ENCODE measurements at places on chromosomes 11 and 22.

GRCh38 chr11:62710001-62710345 is 2.5 kb downstream of the GNG3 start:
- DNase-seq = no peak

GRCh38 chr11:60870733-60871377 is 3.5 kb downstream of the ZP1 start:
- DNase-seq = no peak

DNA sequence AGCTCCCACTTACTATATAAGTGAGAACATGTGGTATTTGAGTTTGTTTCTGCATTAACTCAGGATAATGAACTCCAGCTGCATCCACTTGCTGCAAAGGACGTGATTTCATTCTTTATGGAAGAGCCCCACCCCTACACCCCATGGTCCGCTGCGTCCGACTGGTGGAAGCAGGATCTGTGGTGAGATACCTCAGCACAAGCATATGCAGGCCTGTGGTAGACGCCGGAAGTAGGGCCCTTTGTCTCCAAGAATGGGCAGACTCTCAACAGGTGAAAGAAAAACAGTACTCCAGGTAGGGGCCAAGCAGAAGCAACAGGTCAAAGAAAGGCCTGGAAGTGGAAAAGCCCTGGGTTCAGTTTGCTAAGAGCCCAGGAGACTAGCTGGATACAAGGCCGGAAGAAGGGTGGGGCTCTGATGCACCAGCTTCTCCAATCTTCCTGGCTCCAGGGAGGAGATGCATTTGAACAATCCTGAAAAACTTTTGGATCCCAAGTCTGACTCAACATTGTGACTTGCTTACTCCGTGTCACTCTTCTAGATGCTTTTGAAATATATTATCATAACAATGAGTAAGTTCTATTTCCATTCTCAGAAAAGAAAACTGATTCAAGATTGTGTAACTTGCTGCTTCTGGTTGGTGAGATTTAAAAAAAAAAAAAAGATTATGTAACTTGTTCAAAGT is 30.4 kb downstream of the NEAT1 start:
- no peak for DNase-seq

DNA sequence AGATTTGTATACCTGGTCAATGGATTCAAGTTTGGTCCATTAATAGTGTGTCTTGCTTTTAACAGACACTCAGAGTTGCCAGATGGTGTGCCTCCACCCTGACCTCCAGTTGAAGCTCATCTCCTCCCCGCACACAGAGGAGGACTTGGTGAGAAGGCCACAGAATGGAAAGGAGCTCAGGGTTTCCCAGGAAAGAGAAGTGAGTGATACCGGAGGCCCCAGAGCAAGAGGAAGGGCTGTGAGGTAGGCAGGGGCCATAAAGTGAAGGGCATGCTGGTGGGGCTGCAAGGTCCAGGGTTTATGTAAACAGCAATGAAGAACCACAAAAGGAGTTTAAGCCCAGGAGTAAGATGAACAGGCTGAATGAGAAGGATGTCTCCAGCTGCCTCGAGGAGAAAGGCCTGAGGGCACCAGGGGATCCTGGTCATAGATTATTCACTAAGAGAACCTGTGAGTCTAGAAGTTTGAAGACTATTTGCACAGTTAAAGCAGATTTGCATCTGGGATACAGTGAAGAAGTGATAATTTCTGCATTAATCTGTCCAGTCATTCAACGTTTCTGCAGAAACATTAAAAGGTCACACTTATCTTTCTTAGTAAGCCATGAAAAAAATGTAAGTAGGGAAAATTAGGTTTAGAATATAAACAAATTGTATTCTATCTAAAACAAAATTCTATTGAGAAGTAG is 67.5 kb upstream of the VPREB1 start:
- no peak for DNase-seq

DNA sequence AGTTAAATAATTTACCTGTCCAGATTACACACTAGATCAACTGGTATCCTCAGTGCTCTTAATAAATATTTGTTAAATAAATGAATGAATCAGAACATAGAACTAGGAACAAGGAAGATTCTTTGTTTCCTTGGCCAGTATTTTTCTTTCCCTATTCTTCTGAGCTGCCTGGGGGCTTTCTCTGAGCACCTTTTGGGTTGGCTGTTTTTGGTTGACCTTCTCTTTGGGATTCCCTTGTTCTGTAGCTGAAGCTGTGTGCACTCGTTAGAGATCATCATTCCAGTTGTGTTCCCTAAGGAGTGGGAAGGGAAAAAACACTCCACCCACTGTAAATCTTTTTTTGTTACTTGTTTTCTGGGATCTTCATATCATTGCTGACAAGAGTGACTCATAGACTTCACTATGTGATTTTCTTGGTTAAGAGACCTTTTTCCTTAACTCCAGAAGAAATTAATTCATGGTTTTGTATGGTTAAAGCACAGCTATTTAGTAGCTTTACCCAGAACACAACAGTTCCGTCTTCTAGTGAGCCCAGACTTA is 84.3 kb downstream of the STIM1 start:
- no peak for DNase-seq

DNA sequence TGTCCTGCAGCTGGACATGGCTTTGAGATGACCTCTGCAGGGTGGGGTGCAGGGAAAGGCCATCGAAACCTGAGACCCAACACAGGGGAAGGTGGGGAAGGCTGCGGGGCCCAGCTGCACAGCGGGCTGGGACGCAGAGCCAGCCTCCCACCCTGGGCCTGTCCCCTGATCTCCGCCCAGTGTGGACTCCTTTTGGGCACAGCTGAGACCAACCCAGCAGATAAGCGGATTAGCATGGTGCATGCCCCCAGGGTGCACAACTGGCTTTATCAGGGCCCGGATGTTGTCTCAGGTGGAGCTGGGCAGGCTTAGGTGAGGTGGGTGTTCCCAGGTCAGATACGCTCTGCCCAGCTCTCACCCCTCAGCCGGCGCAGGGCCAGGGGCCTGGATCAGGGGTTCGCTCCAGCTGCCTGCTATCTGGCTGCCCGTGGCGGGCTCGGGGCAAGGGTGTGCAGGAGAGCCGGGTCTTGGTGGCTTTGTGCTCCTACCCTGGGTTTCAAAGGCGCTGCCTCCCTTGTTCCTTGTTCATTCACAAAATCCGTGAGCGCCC is 28.1 kb upstream of the MUC5AC start:
- DNase-seq = no peak

DNA sequence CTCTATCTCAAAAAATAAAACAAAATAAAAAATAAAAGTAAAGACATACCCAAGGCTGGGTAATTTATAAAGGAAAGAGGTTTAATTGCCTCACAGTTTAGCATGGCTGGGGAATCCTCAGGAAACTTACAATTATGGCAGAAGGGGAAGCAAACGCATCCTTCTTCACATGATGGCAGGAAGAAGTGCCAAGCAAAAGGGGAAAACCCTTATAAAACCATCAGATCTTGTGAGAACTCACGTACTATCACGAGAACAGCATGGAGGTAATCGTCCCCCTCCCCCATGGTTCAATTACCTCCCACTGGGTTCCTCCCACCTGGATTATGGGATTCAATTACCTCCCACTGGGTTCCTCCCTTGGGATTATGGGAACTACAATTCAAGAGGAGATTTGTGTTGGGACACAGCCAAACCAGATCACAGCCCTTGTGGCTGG is 8.3 kb upstream of the SSTR3 start:
- no peak for DNase-seq

DNA sequence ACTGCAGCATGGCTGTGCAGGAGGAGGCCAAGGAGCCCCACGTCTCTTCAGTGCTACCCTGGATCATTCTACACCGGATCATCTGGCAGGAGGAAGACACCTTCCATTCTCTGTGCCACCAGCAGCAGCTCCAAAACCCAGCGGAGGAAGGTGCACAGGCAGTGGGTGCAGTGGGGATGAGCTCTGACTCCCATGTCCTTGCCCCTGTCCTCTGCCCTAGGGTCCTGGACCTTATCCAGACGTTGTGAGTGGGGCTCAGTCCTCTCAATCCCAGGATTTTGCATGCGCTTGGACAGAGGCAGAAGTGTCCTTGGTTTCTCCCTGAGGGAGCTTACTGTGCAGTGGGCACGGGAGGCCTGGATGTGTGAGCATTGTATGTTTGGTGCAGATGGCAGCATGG is 61.3 kb downstream of the CABIN1 start:
- no peak for DNase-seq

DNA sequence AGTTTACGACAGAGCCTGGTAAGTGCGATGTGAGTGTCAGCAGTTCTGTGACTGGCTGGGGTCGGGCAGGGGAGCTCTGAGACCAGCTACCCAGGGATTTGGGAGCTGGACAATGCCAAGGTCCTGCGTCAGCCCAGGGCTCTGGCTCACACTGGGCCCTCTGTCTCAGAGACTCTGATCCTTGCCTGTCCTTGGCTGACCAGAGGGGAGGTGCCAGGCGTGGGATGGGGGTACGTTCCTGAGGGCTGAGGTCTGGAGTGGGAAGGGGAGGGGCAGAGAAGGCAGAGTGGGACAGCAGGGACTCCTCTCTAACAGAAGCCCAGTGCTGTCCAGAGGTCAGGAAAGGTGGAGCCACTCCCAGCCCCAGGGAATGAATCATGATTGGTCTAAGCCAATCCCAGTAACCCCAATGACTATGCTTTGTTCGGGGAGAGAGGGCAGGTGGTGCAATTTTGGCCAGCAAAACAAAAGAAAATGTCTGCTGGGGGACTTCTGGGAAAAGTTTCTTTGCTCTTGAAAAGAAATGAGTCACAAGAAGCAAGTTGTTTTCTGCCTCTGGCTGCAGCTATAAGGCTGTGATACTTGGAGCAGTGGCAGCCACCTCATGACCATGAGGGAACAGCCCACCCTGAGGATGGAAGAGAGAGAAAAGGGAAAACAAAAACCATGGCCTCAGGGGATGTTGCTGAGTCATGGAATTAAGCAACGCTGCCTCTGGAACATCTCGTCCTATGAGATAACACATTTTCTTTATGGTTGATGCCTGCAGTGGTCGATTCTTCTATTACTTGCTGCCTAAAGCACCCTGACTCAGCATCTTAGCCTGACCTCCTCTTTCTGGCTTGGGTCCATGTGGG is 108.3 kb downstream of the CHST1 start:
- DNase-seq = no peak

DNA sequence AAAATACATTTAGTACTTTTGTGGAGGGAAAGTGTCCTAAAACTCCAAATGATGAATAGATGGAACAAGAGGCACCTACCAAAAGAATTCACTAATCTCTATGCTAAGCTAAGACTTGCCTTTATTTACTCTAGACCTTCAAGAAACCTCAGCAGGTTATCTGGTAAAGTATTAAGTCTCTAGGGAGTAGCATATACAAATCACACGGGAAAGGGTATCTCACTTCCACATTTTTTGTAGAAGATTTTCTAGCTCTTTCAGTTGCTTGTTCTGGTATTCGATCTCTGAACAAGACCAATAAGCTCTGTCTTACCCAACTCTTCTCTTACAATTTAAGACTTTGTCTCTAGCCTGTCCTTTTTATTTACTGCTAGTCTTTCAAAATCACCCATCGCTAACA is 18.1 kb upstream of the CADM1 start:
- no peak for DNase-seq

DNA sequence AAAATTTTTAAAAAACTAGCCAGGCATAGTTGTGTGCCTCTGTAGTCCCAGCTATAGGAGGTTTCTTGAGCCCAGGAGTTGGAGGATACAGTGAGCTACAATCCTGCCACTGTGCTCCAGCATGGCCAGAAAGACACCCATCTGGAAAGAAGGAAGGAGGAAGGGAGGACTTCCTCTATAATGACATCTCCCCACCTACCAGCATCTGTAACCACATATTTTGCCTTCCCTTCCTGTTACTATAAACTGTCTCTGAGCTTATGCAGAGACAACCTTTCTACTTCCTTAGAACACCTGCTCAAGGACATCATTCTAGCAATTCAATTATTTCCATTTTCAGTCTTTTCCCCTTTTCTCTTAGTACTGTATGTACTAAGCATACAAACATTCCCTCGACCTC is 2.2 kb upstream of the NUP160 start:
- DNase-seq = no peak

DNA sequence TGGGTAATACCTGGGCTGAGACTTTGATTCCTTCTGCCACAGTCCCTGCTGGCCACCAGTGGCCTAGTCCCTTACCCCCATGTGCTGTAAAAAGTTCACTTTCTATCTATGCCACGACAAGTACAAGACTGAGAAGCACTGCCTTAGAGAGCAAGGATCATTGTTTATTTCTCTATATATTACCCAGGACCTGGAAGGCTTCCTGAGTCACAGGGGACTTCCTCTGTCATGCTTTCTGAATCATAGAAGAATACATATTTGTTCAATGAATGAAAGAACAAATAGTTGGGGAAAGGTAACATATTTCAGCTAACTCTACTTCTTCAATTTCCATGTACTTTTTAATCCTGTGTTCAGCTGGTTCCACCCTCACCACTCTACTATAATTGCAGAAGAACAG is 5.5 kb upstream of the SYT9 start:
- no peak for DNase-seq

GRCh38 chr22:48250937-48251530 is 1488.6 kb downstream of the TBC1D22A start:
- no peak for DNase-seq
